ENCODE measurements at places on chromosomes 6 and 20.

DNA sequence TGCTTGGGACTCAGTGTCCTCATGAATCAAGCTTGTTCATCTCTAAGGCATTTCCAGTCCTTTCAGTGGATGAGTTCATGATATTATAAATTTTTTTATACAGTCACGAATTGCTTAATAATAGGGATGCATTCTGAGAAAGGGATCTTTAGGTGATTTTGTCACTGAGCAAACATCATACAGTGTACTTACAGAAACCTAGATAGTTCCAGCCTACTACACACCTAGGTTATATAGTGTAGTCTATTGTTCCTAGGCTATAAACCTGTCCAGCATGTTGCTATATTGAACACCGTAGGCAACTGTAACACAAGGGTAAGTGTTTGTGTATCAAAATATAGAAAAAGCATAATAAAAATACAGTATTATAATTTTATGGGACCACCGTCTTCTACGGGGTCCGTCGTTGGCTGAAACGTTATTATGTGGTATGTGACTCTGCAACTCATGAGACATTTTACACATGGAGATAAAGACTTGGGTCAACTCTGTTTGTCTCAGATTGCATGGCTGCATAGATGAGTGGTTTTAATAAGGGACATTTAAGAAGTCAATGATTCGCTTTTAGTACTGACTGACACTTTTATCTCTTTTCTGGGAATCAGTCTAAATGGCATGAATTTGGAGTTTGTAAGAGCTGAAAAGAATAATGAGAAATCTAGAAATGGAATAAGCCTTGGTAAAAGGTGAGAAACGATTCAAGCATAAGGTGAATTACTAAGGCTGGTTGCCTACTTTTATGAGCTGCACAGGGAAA is 33.2 kb downstream of the CLIC5 start:
- no peak for DNase-seq

DNA sequence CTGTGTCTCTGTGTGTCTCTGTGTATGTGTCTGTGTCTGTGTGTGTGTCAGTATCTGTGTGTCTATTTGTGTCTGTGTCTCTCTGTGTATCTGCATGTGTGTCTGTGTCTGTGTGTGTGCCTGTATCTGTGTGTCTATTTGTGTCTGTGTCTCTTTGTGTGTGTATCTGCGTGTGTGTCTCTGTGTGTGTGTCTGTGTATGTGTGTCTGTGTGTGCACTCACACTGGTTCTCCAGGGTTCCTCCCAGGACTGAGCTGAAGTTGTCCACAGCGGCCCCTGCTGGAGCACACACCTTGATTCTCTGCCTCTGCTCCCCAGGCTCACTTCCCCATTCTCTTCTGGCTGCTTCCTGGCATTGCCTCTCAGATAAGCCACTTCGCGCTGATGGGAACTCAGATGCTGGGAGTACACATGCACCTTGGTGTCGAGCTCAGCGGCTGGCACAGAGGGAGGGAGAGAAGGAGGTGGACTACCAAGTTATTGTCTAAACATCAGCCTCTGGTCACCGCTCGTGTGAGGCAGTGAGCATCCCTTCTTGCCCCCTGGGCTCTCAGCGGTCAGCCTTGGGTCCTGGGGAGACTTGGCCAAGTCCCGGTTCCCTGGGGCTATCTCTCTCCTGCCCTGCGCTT is 104.9 kb upstream of the NXT1 start:
- DNase-seq: peak; percentile 3

- no peak for DNase-seq
Measured at GRCh38 chr6:140155451-140156126, 781.1 kb upstream of the CITED2 start.

- DNase-seq: no peak
Measured at GRCh38 chr6:44128020-44128917, 915 bp downstream of the TMEM63B start.

DNA sequence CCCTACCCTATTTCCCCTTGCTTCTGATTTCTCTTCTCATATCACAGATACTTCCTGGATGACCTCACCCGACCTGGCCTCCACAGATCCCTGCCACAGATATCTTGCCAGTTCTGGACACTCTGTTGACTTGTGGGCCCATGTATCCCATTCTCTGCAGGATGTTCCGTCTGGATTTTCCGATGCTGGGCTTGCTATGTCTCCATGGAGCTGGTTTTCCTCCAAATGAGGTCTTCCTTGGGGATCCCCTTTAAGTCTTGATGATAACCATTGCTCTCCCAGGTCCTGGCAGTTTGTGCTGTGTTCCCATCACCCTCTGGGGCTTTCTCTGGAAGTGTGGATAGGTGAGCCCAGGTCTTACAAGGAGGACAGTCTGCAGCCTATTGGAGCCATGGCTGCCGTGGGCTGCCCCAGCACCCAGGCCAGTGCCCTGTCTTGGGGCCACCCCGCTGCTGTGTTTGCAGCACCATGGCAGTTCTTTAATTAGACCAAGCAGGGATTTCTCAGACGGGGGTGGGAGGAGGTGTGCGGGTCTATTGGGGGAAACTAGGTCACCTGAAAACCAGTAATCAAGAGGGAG is 23.9 kb downstream of the PPP1R16B start:
- no peak for DNase-seq

DNA sequence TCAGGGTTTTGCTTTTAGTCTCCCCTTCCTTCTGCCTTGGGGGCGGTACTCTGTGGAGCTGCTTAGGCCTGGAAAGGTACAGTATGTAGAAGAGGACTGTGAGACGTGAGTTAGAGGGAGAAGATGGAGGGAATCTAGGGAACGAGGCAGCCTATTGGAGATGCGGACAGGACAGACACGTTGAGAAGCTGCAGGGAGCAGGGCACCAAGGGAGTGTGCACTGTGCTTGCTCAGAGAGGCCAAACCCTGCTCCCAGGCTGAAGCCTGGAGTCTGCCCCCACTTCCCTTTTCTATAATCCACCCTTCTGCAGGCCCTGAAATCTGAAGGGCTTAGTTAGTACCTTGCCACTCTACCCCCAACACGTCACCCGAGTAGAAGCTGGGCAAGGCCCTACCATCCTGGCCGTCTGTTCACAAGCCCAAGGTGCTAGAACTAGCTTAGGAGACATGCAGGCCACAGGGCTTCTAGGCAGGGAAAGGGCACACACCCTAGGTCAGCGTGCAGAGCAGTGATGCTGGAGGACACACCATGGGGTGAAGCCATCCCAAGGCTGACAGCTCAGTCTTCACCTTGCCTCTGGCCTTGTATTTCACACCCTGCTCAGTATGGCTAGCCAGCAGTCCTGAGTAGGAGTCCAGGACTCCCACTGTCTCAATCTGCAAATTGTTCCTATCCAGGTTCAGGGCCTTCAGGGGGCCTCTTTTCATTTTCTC is 6.9 kb downstream of the TP53INP2 start:
- DNase-seq: no peak

- DNase-seq: no peak
Measured at GRCh38 chr6:164087870-164088269, 673.4 kb downstream of the QKI start.

DNA sequence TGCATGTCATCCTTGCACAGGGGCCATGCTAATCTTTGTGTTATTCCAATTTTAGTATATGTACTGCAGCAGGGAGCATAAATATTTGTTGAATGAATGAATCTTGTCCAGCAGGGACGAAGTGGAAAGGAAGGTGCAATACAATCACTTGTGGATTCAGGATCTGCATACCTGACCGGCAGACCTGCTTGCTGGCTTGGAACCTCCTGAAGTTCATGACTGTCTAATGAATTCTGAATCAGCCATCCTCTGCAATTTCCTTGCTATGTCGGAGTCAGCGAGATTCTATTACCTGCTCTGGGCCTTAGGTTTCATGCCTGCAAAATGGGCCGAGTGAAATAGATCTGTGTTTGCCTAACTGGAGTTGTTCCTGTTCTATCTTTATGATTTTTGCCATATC is 17.4 kb upstream of the NCOA3 start:
- DNase-seq: no peak

DNA sequence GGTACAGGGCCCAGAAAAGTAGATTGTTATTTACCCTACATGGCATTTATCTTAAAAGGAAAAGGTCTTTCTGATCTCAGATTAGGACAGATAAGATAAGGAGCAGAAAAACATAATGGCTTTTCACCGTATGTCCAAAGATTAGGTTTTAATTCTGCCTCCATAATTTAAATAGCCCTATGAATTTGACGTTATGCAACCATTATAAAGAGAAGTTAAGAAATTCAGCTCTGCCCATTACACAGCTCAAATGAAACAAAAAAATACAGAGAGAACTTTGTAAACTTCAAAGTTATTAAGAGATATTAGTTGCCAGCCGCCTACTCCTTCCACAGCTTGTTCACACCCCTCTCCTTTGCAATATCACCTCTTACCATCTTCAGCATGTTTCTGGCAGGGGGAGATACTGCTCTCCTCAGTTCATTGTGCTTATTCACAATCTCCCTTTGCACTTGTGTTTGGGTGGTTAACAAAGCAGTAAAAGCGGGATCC is 8.1 kb downstream of the CRISP3 start:
- DNase-seq: no peak

GRCh38 chr6:100283285-100283684 is 181.4 kb downstream of the SIM1 start:
- DNase-seq: no peak

GRCh38 chr6:12974551-12974950 is 258.0 kb downstream of the PHACTR1 start:
- no peak for DNase-seq

GRCh38 chr6:36624461-36625157 is 30.4 kb downstream of the SRSF3 start:
- DNase-seq: no peak

DNA sequence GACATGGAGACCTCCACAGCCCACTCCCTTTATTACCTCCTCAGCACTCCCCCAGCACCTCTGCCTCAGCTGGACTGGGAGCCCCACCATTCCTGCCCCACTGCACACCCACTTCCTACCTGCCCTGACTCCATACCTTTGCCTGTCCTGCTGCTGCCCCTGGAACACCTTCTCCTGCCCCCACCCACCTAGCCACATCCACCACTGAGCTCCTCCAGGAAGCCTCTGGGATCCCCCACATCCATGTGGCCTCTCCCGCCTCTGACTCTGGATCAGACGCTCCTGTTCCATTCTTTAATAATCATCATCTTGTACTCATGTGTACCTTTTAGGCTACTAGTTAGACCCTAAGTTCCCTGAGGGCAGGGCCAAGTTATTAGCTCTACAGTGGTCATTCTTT is 2.2 kb upstream of the SDCBP2 start:
- no peak for DNase-seq

DNA sequence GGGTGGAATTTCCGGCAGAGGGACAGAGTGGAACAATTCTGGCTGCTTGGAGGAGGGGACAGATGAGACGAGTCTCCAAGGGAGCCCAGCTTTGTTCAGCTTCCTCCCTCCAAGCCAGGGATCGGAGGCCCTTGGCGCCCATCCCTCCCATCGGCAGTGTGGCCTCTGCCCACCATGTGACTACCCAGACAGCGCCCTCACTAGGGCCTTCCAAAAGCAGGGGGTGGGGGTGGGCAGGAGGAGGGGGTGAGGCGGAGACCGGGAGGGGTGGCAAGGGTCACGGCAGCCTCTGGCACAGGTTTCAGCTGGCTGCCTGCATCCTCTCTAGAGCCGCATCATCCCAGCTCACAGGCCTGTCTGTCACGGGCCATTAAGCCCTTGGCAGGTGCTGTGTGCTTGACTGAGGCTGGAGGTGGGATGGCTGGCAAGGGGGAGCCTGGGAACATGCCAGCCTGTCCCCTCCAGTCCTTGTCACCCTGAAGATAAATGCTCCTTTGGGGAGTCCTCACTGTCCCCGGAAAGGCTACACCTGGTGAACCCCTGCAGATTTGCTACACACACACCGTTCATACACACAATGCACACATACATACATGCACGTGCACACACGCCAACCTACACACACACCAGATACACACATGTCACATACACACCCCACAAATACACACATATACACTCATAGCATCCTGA is 6.2 kb upstream of the FGD2 start:
- no peak for DNase-seq

DNA sequence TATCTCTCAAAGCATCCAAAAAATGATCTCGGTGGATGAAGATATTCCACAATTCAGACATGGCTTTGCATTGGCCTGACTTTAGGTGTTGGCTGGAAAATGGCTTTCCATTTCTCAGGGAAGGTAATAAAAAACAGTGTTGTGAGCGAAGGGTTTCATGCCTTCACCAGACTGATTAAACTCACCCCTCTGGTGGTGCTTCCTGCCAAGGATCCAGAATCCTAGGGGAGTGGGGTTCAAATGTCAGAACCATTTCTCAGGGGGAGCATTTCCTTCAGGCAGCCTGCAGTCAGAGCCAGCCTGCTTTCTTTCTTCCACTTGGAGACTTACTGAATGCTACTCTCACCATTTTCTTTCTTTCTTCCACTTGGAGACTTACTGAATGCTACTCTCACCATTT is 45.7 kb upstream of the SMIM28 start:
- no peak for DNase-seq

GRCh38 chr20:29689411-29690225 is 1567.8 kb upstream of the DEFB115 start:
- peak; percentile 38 for DNase-seq

- DNase-seq: peak; percentile 39
Measured at GRCh38 chr20:52974179-52974594, 2.0 kb downstream of the TSHZ2 start.

GRCh38 chr6:138586638-138587037 is 87.3 kb upstream of the NHSL1 start:
- DNase-seq: no peak

GRCh38 chr6:168156742-168157265 is 77.8 kb upstream of the FRMD1 start:
- no peak for DNase-seq

DNA sequence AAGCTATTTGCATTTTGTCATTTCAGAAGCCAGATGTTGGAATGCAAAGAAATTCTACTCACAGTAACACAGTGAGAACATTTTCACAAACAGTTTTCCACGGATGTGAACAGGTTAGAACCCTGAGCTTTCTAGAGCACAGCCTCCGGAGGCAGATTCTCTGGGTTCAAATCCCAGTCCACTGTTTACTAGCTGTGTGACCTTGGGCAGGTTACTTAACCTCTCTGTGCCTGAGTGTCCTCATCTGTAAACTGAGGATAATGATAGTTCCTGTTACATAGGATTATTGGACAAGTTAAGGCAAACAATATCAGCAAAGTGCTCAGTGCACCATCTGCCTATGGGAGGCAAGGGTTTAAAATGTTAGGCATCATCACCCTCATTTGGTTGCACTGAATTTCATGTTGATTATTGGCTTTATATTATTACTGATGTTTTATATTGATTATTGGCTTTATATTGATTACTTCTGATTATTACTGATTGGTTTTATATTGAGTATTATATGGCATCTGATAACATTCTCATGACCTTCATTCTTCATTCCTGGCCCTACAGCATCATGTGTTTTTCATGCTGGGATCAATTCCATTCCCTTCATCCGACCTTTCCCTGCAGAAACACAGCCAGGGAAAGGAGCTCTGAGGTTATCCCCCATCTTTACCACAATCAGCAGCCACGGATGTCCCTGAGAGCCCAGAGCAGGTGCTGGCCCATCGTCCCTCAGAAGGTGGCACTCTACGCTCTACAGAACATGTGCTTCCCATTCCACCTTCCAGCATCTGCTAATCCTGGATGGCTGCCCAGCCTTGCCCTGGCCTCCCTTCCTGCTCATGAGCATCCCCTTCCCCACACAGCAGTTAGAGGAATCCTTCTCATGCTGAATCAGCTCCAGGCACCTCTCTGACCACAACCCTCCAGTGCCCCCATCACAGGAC is 283.1 kb downstream of the PREX1 start:
- no peak for DNase-seq

All from stimulated activated CD4-positive, alpha-beta T cell treated with anti-CD3 and anti-CD28 coated beads, TNF-alpha, amount 100 ng/mL, for 24 hours (primary cell).